ENCODE measurements at places on chromosomes 3 and 15. TPM values are rescaled to one million over a fixed set of nuclear protein-coding genes. Genes with fewer than 3 reads are reported as not detected.

The PLCB2 gene
- total RNA-seq = 8.7 TPM

The INKA1 gene
- total RNA-seq = 17.3 TPM

The ERICH6 gene
- 0.40 TPM for total RNA-seq

The TPRA1 gene
- 27.4 TPM for total RNA-seq

GRCh38 chr3:56351537-56351936 lies 116.7 kb downstream of the ERC2 start:
- no peak for DNase-seq

DNA sequence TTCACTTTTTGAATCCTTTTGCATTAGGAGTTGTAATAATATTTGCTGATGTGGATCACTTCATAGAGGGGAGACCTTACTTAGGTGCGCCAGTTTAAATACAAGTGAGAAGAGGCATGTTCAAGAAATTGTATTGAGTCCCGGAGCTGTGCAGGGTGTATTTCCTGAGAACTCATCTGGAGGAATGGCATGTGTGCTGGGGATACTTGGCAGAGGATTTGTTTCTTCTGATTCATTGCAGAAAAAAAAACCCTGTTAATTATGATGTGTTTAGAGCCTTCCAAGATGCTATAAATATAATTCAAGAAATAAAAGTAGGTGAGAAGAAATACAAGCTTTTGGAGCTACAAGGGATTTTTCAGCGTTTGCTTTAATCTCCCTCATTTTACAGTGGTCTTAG lies 97.6 kb downstream of the TPRG1 start:
- no peak for DNase-seq

- DNase-seq = no peak
These were observed 3.3 kb downstream of the SCAMP2 start for GRCh38 chr15:74869726-74870407.

DNA sequence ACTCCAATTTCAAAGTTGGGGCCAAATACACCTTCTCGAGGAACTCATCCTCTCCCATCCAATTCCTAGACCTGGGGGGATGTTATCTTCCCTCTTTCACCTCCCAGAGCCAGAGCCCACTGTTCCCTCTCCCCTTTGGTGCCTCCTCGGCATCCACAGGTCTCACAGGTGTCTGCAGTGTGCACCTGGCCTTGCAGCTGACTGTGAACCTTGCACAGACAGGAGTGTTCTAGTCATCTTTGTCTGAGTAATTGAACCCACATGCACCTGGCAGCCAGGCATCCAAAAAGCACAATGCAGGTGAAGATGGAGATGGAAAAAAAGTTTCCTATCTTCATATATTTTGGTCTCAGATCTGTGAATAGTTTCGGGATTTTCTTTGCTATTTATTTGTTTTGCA lies 30.8 kb downstream of the PCOLCE2 start:
- DNase-seq = no peak

- DNase-seq = no peak
These were observed 71.9 kb upstream of the FBN1 start for GRCh38 chr15:48717458-48717857.

GRCh38 chr3:142990721-142991120 lies 10.6 kb upstream of the U2SURP start:
- DNase-seq = no peak

DNA sequence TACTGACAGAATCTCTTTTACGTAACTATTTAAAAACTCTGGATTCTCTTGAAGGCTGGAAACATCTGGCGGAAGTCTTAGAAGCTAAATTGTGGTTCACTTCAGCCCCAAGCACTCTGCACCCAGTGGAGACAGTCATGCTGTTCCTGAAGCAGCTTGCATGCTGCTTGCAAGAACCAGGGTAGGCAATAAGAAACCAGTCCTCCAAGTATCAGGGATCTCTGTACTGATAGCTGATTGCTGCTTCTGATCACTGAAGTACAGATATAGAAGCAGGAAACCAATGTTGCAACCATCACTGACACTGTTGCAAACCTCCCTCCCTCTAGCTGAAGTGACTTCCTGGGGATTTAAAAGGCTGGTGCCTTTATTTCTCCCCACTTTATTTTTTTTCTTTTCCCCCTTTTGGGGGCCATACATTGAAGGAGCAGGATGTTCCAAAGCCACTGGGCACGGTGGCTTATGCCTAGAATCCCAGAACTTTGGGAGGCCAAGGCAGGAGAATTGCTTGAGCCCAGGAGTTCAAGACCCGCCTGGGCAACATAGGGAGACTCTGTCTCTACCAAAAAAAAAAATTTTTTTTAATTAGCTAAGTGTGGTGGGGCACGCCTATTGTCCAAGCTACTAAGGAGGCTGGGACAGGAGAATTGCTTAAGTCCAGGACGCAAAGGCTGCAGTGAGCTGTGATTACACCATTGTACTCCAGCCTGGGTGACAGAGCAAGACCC lies 15.3 kb downstream of the SPCS1 start:
- no peak for DNase-seq

DNA sequence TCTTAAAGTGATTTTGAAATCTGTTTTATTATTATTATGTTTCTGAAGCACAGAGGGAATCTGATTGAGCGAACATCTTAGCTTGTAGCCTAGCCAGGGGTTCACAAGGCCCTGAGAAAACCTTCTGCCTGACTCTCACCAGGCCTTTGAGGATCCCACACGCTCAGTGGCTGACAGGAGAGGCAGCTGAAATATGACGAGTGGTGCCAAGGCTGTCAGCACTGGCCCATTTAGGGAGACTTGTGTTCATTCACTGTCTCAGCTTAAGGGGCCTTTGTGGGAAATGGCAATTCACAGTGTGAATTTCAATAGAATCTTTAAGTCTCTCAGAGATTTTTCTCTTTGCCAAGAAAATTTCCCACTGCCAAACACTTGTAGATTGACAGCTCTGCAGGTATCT lies 770.9 kb downstream of the TUSC7 start:
- no peak for DNase-seq

GRCh38 chr3:123584284-123584987 lies 417 bp downstream of the HACD2 start:
- DNase-seq = no peak

Data from neural crest cell (in vitro differentiated cells).